ENCODE measurements at places on chromosomes 2 and 18.
A peak's percentile ranks its signal among the peaks of the same experiment; 100 is the strongest.

DNA sequence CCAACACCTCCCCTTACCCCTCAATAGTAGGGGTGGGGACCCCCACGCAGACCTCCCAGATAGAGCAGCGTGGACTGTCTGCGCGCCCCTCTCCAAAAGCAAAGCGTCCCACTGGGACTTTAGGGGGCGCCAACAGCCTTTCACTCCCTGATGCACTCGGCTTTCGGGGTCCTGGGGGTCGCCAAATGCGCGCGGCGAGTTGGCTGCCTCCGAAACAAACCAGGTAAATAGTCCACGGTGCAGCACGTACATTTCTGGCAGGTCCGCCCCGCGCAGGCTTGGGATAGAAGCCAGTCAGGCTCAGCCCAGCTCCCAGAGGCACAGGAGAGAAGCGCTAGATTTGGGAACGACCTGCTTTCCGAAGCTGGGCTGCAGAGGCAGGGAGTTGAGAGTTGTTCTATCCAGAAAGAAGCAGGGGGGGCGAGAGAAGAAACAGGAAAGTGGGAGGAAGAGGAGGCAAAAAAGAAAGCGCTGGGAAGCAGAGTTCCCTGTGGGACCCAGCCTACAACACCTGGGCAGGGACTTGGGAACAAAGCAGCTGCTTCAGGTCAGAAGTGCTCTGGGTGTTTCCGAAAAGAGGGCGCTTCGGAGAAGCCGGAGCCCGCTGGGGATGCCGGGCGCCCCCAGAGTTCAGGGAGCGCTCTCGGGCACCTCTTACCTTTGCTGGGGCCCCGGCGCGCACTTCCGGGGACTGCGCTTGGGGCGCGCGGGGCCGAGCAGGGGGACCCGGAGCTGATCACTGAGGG lies 544 bp downstream of the EVA1A start:
- peak; percentile 38 for ATAC-seq

GRCh38 chr2:84713441-84713840 lies 167.4 kb downstream of the TRABD2A start:
- ATAC-seq = no peak

DNA sequence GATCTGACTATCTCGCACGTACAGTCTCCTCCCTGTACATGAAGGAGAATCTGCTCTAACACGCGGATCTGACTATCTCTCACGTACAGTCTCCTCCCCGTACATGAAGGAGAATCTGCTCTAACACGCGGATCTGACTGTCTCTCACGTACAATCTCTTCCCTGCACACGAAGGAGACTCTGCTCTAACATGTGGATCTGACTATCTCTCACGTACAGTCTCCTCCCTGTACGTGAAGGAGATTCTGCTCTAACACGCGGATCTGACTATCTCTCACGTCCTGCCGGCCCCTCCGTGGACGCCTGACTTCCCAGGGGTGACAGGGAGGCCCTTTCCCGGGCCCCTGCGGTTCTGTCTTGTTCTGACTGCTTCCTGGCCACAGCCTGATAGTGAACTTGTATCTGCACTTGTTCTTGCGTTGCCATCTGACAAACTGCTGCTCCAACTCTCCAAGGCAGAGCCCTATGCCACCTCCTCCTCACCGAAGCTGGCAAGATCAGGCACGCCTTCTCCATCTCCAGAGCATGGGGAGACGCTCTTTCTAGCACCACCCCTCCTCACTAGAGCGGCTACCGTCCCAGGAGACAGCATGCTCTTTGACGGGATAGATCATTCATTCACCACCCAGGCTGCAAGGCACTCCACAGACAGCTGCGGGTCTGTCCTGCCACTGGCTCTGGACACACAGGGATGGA lies 238.6 kb downstream of the TWIST2 start:
- no peak for ATAC-seq

DNA sequence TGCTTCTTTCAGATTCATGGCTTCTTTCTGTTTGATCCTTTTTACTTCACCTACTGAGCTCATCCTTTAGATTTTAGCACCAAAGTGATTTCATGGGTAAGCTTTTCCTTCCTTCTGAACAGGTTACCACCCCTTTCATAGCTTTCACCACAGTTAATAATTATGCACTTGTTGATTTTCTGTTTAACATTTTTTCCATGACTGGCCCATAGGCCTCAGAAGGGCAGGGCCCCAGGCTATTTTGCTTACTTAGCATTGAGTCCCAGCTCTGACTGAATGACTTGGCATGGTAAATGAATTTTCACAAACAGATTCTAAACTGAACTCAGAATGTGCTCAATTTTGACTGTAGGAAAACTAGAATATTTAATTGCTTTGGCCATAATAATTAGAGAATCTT lies 177.0 kb downstream of the GCA start:
- ATAC-seq = no peak

DNA sequence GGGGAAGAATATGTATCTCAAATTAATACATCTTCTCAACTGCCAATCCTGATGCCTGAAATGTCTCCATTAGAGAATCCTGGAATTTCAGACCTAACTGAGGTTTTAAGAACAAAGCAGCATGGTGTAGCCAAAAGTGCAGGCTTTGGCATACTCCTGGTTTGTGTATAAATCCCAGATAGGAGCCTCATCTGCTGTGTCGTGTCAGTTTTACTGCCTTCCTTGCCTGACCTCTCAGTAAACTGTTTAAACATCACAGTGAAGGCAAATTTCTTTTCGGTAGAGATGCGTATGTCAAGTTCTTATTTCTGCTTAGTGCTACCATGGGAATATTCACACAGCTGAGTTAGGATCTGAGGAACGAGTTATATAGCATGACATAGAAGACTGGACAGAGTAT lies 7.3 kb downstream of the SCG2 start:
- ATAC-seq = peak; percentile 30

- no peak for ATAC-seq
Observed at GRCh38 chr2:152617456-152618192, 99.6 kb downstream of the PRPF40A start.

- ATAC-seq = peak; percentile 92
Observed at GRCh38 chr18:41767960-41768359, 187.1 kb upstream of the PIK3C3 start.

DNA sequence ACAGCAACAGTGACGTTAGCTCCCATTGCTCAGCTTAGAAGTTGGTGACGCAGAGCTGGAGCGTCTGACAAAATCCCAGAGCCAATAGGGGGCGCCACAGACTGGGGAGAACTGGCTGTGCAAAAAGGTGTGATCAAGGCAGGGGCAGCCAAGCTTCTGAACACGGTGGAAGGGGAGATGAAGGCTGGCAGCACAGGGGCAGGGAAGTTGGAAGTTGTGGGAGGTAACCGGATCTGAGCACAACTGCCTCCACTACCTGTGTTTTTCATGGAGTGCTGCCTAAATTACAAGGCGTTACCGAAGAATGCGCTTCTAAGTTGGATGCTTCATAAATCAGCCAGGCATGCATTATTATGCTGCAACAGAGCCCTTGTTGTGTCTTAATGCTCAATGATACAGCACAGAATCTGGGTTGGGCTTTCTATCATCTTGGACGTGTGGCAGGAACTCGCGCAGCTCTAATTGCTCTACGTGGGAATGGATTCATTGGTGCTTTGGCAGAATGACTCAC lies 370.0 kb downstream of the SLC4A3 start:
- ATAC-seq = peak; percentile 81

- ATAC-seq = no peak
Observed at GRCh38 chr18:6775237-6775636, 45.7 kb downstream of the ARHGAP28 start.

DNA sequence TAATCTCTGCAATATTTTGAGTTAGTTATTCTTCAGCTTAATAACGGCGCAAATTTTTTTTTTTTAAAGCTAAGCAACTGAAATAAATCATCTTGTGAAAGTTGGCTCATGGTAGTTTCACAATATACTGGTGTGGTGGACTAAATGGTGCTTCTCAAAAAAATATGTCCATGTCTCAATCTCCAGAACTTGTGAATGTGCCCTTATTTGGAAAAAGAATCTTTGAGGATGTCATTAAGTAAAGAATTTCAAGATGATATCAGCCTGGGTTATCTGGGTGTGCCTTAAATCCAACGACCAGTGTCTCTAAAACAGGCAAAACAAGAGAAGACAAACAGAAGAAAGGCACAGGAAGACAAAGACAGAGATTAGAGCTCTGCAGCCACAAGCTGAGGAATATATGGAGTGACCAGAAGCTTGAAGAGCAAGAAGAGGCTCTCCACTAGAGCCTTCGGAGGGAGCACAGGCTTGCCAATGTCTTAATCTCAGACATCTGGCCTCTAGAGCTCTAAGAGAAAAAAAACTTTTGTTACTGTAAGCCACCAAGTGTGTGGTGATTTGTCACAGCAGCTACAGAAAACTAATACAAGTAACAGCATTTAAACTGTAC lies 71.4 kb downstream of the HNMT start:
- ATAC-seq = peak; percentile 56

DNA sequence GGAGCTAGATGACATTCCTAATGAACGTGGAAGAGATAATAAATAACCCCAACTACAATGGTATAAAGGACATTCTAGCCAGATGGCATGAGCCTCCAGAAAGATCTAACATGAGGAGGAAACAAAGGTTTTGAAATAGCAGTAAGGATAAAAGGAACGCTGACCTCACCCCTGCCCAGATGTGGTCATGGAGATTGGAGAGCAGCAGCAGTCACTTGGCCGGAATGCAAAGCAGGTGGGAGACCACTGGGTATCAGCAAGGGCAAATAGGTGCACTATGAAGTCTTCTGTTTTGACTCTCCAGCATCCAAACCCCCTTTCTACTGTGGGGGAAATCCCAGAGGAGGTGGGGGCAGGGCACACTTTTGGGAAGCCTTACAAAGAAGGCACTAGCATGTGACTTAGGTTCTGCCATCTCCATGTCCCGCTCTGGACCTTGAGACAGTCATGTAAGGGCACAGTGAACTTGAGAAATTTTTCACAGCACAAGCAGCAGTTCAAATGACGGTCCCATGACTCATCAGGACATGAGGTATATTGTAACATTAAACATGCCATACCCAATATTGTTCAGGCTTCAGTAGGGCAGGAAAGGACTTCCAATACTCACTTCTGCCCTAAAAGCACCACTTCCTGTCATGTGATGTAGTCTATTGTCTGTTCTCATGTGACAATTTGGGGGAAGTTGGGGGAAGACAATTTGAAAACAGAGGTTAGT lies 55.2 kb downstream of the METTL4 start:
- ATAC-seq = peak; percentile 78

- no peak for ATAC-seq
Observed at GRCh38 chr2:98347298-98348065, 1.2 kb downstream of the CNGA3 start.
